ENCODE measurements at places on chromosomes 2 and 18.

DNA sequence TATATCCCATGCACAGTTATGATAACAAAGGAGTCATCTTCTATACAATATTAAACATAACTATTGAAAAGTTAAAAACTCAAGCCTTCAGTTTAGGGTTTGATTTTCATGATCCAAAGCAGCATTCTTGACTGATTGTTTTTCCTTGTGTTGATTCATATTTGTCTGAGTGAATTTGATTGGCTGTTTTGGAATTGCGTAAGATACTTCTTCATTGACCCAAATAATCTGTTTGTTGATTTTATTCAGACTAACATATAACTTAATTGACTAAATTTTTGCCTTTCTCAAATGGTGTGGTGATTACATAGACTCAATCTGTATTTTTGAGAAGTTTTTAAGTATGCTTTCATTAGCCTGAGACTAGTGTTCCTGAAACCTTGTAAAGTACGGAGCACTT, 305.7 kb upstream of the TNP1 start:
- no peak for DNase-seq

DNA sequence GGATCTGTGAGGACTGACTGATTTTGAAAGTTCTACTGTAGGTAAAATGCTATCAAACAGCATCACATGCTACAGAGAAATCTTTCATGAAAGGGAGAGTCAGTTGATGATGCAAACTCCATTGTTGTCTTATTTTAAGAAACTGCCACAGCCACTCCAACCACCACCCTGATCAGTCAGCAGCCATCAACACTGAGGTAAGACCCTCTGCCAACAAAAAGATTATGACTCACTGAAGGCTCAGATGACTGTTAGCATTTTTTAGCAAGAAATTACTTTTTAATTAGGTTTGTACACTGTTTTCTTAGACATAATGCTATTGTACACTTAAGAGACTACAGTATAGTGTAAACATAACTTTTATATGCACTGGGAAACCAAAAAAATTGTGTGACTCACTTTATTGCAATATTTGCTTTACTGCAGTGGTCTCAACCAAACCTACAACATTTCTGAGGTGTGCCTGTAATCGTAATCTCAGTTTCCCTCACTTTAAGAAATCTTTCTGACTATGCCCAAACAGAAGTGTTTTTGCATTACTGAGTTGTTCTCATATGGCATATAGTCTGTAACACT, 42.8 kb downstream of the METTL8 start:
- no peak for DNase-seq

DNA sequence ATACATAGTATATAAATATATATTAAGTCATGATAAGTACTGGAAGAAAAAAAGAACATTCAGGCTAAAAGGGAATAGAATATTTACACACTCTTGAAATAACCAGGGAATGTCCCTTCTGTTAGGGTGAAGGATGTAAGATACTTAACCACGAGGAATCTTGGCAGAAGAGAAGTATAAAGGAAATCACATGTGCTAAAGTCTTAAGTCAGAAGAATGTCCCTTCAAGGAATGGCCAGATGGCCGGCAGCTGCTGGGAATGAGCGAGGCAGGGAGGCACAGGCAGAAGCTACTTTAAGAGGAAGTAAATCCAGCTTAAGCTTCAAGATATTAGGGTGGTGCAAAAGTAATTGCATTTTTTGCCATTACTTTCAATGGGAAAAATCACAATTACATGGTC, 5.5 kb downstream of the CCDC102B start:
- no peak for DNase-seq

GRCh38 chr2:134712736-134713135, 6.1 kb downstream of the TMEM163 start:
- DNase-seq: no peak

GRCh38 chr2:134431838-134432434, 178.1 kb downstream of the MGAT5 start:
- DNase-seq: no peak

DNA sequence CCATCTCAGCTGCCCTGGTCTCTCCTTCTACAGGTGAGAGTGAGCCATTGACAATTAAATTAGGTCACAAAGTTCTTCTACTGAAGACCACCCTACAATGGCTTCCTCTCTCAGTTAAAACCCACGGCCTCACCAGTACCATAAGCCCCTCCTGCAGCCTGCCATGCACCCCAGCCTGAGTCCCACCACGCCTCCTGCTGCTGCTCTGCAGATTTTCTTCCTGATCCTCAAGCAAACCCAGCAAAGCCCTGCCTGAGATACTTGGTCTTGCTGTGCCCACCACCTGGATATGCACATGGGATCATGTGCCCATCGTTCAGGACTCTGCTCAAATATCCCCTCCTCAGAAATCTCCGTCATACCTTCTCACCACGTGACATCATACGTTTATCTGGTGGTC, 696.6 kb downstream of the RNF144A start:
- no peak for DNase-seq

GRCh38 chr2:62760555-62760954, 55.0 kb downstream of the EHBP1 start:
- DNase-seq: no peak

- DNase-seq: no peak
Measured at GRCh38 chr2:11574176-11575046, 40.6 kb downstream of the GREB1 start.

DNA sequence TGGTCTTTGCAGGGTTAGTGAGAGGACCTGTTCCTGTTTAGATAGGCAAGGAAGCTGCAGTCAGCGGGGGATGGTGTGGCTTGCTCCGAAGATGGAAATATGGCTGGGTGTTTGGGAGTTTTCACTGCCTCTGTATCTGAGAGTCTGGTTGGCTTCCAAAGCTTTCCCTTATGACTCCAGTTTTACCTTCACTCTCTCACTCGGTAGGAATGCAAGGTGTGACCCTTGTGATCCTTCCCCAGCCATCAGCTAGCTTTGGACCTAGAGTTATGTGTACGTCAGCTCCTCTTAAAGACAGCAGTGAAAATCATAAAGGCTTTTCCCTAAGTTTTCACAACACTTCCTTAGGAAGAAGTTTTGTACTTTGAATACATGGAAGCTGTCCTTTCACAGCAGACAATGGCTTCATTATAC, 35.5 kb upstream of the TMEM87B start:
- no peak for DNase-seq

GRCh38 chr2:58890865-58891525, 649.9 kb upstream of the FANCL start:
- no peak for DNase-seq

DNA sequence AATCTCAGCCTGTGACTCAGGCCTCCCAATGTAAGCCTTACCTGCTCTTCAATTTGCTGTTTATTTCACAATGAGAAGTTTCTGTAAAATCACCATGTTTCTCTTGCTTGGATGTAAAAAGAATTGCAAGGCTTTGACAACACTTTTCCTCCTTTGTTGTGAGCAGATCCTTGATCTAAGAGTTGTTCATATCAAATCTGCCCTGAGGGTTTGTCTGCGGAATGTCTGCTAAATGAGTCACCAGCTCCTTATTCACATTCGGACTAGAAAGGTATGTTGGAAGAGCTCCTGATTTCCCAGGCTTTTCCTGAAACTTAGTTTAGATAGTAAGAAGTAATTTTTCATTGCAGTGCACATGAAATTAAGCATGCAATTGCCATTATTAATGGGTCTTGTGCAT, 268.2 kb upstream of the TCF4 start:
- DNase-seq: no peak

DNA sequence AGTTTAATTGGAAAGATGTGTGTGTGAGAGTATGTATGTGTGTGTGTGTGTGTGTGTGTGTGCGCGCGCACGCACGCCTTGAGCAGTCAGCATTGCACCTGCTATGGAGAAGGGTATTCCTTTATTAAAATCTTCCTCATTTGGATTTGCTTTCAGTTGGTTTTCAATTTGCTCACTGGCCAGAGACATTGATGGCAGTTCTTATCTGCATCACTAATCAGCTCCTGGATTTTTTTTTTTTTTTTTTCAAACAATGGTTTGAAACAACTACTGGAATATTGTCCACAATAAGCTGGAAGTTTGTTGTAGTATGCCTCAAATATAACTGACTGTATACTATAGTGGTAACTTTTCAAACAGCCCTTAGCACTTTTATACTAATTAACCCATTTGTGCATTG, 48.0 kb downstream of the FEZ2 start:
- DNase-seq: no peak

DNA sequence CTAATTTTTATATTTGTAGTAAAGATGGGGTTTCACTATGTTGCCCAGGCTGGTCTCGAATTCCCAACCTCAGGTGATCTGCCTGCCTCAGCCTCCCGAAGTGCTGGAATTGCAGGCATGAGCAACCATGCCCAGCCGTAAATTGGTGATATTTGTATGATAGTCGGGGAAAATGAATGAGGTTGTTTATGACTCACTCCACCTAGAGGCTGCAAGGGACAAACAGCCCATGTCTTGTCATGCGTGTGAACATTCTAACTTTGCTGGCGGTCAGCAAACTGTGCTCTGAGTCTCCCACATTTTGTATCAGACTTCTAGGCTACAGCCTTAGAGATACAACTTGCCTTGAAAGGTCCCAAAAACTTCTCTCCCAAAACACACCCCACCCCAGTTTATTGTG, 133.5 kb upstream of the DTNA start:
- no peak for DNase-seq

- DNase-seq: no peak
Measured at GRCh38 chr2:197079832-197080555, 153.5 kb upstream of the PGAP1 start.

- no peak for DNase-seq
Measured at GRCh38 chr2:236934166-236934565, 151.5 kb upstream of the COPS8 start.

GRCh38 chr2:219155054-219155644, 5.5 kb downstream of the NHEJ1 start:
- peak; percentile 70 for DNase-seq

GRCh38 chr2:225462945-225463344, 63.4 kb downstream of the NYAP2 start:
- no peak for DNase-seq

- DNase-seq: peak; percentile 94
Measured at GRCh38 chr2:201182650-201183364, at the start of gene CASP10. CASP10 (plus strand) TSS chr2:201183141; CDS start chr2:201185778, 2,637 bp downstream.

DNA sequence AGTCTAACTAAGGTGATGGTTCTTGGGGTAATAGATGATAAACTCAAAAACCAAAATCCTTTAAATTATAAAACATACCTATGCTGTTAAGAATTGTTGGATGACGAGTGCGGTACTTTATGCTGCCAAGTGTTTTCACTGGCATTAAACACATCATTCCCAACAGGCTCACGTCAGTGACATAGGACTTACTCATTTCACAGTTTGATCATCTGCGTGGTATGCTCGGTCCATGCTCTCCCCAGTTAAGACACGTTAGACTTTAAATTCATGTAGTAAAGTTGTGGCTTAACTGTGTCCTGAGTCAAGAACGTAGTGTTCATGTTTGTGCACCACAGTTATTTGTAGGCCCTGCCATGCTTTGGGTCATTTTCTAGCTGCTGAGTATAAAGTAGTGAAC, 125.6 kb upstream of the MYT1L start:
- no peak for DNase-seq

GRCh38 chr2:221068123-221068522, 504.0 kb downstream of the EPHA4 start:
- no peak for DNase-seq

- DNase-seq: peak; percentile 16
Measured at GRCh38 chr2:202034249-202035088, 814 bp downstream of the FZD7 start.

- peak; percentile 38 for DNase-seq
Measured at GRCh38 chr2:32947484-32948143, 861 bp downstream of the LTBP1 start.

- DNase-seq: no peak
Measured at GRCh38 chr18:12598181-12598930, 59.6 kb downstream of the SPIRE1 start.

DNA sequence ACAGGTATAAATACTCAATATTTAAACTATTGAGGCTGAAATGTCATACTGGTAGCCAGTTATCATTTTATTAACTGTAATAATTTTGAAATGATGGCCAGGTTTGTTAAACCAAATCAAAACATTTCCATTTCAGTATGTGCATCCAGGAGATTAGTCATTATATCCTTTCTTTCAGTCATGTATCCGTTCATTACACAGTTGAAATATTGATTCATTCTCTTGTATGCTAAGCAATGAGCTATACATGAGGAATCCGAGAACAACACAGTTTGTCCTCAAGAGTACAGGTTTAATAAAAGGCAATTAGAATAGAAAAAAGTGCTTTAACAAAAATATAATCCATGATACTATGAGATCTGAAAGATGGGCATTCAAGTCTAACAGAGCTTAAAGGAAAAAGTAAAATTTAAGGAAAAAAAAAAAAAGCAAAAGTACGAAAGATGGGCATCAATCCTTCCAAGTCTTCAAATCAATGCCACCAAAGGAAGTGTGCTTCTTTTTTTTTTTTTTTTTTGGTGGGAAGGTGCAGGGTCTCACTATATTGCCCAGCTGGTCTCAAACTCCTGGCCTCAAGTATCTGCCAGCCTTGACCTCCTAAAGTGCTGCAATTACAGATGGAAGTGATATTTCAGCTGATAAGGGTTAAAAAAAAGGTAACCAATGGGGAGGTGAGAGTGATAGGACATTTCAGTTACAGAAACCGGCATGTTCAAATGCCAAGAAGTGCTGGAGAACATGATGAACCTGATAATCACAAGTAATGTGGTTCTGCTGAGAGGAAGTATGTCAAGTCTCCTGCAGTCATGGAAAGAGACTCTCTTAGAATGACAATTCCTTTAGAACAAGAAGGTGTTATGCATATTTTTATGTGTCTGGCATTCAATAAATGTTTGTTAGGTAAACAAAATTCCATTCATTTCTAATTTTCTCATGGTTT, 35.8 kb downstream of the PUM2 start:
- no peak for DNase-seq

DNA sequence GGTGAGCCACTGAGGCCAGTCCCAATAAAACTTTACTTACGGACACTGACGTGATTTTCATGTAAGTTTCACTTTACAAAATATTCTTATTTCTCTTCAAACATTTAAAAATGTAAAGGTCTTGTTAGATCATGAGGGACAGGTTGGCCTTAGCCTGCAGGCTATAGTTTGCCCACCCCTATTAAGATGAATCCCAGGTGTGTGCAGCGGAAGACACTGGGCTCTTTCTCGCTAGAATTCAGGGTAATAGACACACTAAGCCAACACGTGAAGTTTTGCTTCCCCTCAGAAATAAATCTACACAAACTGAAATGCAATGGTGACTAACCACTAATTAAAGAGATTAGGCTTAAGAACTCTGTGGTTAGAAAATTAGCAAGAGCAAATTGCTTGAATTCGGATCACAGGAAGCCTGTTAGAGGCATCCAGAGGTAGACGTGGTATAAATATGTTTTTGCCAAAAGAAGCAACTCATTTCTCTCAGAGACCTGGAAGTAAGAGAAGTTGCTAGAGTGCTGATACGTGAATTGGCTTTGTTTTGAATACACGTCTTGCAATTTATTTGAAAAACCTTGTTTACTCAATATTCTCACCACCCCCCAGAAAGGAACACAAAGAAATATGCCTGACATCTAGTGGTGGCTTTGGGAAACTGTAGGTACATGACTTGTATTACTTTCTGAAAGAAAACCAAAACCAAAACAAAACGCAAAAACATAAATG, 151.6 kb downstream of the DTNB start:
- peak; percentile 90 for DNase-seq
